Stimulated activated CD4-positive, alpha-beta T cell treated with anti-CD3 and anti-CD28 coated beads, Interleukin-4, amount 100 ng/mL, for 24 hours (primary cell): ENCODE measurements at places on chromosomes 16 and 17.
A peak's percentile ranks its signal among the peaks of the same experiment; 100 is the strongest.

- no peak for DNase-seq
Measured at GRCh38 chr17:8140065-8141029, 11.9 kb downstream of the PER1 start.

DNA sequence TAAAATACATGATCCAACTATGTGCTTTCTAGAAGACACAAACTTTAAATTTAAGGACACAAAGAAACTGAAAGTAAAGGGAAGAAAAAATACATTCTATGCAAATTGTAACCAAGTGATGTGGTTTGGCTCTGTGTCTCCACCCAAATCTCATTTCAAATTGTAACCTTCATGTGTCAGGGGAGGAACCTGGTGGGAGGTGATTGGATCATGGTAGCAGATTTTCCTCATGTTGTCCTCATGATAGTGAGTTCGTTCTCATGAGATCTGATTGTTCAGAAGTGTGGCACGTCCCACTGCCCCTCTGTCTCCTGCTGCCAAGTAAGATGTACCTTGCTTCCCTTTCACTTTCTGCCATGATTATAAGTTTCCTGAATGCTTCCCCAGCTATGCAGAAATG lies 15.0 kb downstream of the OR1A1 start:
- no peak for DNase-seq

- no peak for DNase-seq
Measured at GRCh38 chr16:83285921-83286320, 521.9 kb upstream of the HSBP1 start.

- DNase-seq: no peak
Measured at GRCh38 chr17:68378268-68379176, 78.8 kb downstream of the WIPI1 start.

GRCh38 chr17:39863918-39864746 lies at the start of gene IKZF3:
TSS of gene IKZF3 (minus strand) at chr17:39864312. CDS start at chr17:39864126, 186 bp downstream.
- DNase-seq: peak; percentile 86

DNA sequence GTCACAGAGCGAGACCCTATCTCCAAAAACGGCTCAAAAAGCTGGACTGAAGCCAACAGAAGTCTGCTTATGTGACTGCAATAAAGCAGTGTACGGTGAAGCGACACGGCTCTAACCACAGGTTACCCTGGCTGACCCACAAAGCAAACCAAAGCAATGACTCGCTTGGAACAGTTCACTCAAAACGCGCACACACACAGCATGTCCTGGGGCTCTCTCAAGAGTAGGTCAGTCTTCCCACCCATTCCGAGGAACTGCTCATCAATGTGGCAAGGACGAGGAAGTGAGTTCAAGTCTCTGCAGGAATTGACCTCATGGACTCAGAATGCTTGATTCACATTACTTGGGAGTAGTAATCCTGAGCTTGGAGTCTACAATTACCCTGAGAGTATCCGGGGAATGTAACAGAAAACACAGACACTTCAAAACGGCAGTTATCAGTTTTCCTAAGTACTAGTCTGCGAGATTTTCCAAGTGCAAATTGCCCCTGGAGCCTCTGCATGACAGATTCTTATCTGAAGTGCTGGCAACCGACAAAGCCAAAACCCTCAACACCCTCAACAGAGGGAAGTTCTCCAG lies 25.4 kb downstream of the PELP1 start:
- peak; percentile 16 for DNase-seq

DNA sequence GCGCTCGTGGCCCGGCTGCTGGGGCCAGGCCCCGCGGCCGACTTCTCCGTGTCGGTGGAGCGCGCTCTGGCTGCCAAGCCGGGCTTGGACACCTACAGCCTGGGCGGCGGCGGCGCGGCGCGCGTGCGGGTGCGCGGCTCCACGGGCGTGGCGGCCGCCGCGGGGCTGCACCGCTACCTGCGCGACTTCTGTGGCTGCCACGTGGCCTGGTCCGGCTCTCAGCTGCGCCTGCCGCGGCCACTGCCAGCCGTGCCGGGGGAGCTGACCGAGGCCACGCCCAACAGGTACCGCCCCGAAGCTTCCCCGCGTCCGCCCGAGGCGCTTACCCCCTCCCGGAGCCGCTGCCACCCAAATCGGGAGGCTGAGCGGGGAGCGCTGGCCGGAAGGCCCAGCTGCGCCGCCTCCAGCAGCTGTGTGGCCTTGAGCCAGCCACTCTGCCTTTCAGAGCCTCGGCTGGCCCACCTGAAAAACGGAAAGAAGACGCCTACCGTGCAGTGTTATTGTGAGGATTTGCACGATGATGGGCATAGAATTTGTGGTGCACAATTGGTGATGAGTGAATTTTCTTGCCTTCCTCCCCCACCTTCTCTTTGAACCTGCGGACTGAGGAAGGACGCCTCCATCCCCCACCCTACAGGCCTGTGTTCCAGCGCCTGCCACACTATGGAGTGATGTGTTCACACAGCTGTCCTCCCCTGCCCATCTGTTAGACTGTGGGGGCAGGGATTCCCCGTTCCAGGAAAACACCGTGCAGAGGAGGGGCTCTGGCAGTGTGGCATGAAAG lies 523 bp downstream of the NAGLU start:
- peak; percentile 75 for DNase-seq

- peak; percentile 28 for DNase-seq
Measured at GRCh38 chr17:42179911-42180410, 981 bp downstream of the KCNH4 start.
